Activated T-cell treated with anti-CD3 and anti-CD28 coated beads for 48 hours (primary cell): ENCODE measurements at places on chromosomes 16 and 17.

GRCh38 chr17:48747445-48748363 is 19.2 kb upstream of the HOXB13 start:
- DNase-seq, result no peak

DNA sequence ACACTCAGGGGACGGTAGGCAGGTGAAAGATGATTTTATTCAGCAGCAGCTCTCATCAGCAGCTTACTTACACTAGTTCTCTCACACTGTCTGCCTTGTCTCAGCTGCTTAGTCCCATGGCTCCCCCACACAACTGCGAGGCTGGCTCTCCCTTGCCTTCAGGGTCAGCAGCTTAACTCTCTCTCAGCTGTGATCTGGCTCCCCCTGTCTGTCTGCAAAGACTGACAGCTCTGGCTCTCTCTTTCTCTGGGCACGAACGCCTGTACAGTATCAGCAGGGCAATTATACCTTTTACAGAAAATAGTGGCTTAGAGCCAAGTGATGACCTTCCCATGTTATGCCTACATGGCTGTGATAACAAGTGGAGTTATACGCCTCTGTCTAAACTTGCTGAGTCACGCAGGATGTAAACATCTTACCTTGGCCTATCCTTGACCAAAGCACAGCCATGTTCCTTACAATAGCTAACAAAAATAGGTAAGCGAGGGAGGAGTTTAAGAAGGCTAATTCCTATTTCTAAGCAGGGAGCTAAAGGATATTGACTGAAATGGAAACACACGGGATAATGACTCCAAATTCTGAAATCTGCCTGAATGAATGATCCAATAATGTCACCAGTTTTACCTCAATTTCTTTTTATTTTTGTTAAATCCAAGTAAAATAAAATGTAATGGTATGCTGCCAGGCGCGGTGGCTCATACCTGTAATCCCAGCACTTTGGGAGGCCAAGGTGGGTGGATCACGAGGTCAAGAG is 1.1 kb upstream of the NDUFAB1 start:
- DNase-seq, result peak; percentile 10

DNA sequence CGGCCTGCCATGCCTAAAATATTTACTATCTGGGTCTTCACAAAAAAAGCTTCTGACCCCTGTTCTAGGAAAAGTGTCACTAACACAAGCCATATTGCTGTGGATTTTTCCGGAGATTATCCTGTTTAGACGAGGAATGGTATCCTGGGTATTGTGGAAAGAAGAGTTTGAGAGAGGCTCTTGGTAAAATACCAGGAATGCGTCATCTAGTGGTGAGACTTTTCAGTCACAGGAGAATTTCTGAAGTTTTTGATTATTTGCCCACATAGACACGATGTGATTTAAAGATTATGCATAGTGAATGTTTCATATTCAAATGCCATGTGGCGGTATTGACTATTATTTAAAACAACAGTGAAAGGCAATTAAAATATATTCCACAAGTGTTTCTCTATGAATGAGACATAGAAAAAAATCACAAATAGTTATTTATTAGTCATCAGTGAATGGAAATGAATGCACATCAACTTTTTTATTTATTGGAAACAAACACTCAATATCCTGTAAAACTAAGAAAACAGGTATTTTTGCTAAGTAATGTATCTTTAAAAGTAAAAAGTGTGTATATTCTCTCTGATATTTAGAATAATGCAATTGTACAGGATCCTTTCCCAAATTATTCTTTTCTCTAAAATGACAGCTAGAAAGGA is 7.8 kb downstream of the KRT28 start:
- no peak for DNase-seq

DNA sequence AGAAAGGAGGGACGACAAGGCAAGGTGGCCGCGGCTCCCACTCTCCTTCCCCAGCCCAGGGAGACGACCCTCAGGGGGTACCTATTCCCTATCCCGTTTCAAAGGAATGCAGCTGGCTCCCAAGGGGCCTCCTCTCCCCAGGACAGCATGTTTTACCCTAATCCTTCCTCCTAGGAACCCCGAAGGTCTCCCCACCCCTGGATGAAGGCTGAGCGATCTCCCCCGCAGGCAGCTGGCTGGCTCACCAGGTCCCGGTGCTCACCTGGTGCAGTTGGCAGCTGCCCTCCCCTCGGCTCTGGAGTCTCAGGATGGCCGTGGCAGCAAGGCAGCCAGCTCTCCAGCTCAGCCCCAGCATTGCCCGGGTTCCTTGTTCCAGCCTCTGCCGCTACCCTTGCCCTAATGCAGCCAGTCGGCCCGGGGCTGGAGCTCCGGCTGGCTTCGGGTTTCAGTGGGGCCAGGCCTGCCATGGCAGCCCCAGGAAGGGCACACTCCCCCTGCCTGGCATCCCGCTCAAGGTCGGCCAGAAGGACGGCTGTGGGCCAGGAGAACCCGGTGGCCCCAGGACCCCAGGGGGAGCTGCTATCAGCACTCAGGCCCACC is 4.6 kb downstream of the CLUH start:
- DNase-seq, result no peak

DNA sequence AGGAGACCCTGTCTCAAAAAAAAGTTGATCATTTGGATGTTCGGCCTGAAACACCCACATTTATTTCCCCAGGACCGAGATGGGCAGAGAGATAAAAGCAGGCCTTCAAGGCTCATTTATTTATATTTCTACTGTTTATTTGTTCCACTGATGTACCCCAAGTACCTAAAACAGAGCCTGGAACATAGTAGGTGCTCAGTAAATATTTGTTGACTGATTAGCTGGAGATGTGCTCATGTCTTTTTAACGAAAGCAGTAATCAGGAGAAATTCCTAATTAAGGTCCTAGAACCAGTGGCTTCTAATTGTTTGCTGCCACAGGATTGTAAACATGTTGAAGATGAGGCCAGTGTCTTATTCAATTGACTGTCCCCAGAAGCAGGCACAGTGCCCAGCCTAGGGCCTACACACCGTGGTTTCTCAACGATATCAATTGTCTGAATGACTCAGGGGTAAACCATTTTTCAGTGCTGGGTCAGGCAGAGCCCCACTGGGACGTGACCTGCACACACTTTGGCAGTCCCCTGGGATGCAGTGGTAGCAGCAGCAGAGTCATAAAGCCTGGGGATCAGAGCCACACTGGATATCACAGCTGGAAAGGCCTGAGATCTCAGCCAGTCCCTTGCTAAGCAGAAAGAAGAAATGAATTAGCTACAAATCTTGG is 34.8 kb downstream of the SOST start:
- no peak for DNase-seq

DNA sequence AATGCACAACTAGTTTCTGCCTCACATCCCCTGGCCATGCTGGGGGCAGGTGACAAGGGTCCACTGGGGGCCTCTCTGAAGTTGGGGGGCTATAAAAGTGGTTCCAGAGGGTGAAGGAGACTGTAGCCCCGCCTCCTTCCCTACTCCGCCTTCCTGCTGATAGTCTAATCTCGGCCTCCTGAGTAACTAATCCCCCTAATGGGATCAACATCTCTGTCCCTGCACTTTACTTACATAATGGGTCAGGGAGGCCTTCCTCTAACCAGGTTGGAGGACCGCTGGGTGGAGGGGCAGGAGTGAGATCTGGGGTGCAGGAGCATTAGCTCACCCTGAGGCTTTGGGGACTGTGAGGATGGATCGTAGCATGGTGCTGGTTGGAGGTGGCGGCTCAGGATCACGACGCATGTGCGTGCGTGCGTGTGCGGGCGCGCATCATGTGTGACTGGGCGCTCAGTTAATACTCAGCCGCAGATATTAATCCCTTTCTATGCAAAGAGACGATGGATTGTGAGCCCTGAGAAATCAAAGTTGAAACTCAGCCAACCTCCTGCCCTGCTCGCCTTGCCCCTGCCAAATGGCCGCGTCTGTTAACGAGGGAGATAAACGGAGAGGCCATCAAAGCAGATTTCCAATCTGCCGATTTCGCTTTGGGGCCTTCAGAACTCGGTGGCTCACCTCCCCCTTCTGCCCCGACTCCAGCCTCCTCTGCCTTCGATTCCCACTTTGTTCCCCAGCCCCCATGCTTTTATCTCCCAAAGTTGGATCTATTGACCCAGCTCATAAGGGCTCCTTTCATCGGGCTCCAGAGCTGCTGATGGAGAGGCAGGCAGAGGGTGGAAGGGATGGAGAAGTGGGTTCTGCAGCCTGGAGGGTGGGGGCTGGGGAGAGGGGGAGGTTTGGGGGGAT is 107.3 kb downstream of the SDK2 start:
- DNase-seq, result no peak

GRCh38 chr17:57283203-57283971 is 27.1 kb downstream of the MSI2 start:
- DNase-seq, result no peak

DNA sequence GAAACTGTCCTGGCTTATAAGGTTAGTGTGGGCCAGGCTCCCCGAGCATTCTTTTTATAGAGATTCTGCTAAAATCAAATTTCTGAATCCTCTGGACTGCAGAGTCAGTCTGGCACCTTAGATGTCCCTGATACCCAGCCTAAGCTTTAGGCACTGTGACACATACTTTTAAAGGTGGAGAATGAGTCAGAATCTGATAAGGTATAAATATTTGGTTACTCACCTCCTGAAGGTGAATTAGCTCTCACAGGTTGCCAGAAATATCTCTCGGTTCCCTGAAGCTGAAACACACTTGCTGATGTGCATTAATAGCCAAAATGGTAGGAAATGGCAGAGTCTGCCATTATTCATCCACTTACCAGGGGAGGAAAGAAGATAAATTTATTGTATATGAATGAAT is 446.9 kb downstream of the UTP18 start:
- DNase-seq, result no peak

DNA sequence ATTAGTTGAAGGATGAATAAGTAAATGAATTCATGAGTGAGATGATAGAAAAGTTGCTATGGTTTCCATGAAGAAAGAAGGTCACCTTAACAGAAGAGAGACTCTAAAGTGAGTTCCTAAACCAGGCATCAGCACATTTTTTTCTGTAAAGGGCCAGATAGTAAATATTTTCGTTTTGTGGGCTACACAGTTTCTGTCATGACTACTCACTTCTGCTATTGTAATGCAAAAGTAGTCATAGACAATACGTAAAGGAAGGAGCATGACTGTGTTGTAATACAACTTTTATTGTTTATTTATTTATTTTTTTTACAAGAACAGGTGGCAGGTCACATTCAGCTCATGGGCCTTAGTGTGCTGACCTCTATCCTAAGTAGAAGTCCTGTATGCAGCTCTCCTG is 426.1 kb upstream of the DYNLRB2 start:
- DNase-seq, result no peak

DNA sequence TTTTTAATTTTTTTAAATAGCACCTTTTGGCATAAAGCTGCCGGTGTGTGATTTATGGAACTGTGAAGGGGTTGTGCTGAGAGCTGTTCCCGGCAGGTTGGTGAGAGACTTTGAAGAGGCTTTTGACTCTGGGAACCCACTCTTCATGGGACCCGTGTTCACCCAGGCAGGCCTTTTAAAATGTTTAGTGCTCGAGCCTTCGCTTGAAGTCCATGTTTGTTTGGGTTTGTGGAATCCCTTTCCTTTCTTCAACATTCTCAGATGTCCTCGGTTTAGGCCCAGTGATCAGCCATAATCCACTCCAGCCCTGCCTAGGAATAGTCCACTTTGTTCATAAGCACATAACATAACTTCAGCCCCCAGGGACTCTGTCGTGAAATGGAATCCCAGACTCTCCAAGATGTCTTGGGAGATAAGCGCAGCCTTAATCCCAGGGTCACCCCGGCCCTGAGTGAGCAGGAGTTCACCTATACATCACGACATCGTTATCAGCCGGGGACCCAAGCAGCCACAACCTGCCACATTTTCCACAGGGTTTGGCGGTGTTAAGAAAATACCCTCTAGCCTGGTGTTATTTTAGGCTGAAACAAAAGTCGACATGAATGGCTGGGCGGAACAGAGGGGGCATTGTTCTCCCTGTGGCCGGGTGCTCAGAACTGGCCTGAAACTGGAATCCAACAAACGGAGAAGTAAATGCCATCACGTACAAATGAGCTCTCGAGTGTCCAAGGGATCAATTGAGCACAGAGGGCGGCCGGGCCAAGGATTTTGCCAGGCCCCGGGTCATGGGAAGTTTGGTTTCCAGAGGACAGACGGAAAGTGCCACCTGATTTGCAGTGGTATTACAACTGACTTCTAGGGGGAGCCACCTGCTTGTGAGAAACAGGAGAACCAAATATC is 145.7 kb upstream of the IRX3 start:
- no peak for DNase-seq

DNA sequence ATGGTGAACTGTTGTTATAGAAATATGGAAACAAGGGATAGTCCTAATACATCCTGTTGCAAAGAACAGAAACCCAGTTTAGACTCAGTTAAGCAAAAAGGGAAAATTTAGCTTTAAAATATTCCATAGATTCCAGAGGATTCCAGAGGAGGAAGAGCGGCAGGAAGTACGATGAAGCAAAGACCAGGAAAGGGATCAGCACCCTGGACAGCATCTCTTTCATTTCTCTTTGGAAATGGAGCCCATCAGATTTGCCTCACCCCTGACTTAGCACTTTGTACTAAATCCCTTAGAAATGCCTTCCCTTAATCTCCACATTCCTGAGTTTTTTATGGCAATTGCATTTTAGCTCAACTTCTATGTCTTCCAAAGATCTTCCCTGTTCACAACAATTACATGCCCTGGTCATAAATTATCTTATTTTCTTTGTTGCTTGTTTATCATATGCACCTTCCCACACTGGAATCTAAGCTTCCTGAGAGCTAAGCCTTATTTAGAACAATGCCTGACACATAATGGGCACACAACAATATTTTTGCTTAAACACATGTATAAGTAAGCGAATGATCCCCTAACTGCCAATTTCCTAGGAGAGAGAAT is 150.0 kb upstream of the RBFOX1 start:
- DNase-seq, result no peak

DNA sequence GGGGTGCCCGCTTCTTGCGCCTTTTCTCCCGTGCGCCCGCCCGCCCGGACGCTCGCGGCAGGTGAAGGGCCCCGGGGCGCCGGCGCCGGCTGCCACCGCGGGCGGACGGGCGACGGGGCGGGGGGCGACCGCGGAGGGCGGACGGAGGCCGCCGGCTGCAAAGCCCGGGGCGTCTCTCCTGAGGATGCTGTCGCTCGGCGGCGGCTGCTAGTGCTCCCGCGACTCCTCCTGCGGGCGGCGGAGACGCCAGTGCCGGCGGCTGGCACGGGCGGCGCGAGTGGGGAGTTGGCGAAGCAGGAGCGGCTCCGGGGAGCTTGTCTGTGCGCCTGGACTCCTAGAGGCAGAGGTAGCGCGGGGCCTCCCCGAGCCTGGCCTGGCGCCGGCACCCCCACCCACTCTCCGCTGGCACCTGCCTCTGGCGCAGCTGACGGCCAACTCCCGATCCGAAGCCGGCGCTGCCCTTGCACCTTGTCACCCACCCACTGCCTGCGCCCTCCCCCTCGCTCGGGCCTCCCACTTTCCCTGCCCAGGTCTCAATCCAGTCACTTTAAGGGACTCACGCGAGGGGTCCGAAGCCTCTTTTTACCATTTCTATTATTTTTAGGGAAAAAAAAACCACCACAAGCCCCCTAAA is at the start of gene FAM20A:
FAM20A (minus strand) TSS at position 437 of the 634 bp plus-strand sequence. CDS start 701 bp downstream, outside the sequence.
- DNase-seq, result peak; percentile 3

DNA sequence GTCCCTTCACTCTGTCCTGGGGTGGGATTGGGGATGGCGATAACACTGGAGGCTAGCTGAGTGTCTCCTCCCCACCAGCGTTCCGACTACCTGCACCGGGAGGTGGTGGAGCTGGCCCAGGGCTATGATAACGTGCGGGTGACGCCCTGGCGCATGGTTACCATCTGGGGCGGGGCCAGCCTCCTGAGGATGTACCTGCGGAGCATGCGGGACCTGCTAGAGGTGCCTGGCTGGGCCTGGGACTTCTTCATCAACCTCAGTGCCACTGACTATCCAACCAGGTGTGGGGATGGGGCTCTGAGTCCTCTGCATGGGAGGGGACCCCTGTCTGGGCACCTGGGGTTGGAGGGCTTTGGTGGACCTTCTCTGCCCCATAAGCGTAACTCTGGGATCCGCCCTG is 8.8 kb downstream of the XYLT2 start:
- no peak for DNase-seq

- DNase-seq, result no peak
Observed at GRCh38 chr17:67452681-67453554, 75.8 kb downstream of the PITPNC1 start.
